ENCODE measurements at places on chromosomes 3 and 15. TPM values are rescaled to one million over a fixed set of nuclear protein-coding genes. Genes with fewer than 3 reads are reported as not detected.

The FBXO40 gene
- not detected for total RNA-seq

The STAB1 gene
- total RNA-seq = 4.5 TPM

The TMEM266 gene
- total RNA-seq = 0.26 TPM

The GHSR gene
- total RNA-seq = not detected

The INO80 gene
- total RNA-seq = 24.4 TPM

The TMF1 gene
- total RNA-seq = 61.0 TPM

The SUCLG2 gene
- total RNA-seq = 131 TPM

The WDR93 gene
- total RNA-seq = 0.32 TPM

The KIF15 gene
- 8.4 TPM for total RNA-seq

The ANKRD28 gene
- 184 TPM for total RNA-seq

The LIPC gene
- 1.8 TPM for total RNA-seq

The ZNF80 gene
- total RNA-seq = not detected

The BCHE gene
- total RNA-seq = not detected

The A4GNT gene
- total RNA-seq = not detected

The TMEM212 gene
- total RNA-seq = not detected

The SLC25A38 gene
- 22.0 TPM for total RNA-seq

The CCDC9B gene
- 8.5 TPM for total RNA-seq

The SLC22A14 gene
- 0.32 TPM for total RNA-seq

The SETD2 gene
- total RNA-seq = 47.1 TPM

The AHSG gene
- 0.11 TPM for total RNA-seq

The TF gene
- 0.43 TPM for total RNA-seq

Measured in articular chondrocyte of knee joint (primary cell).